Epithelial cell of esophagus (primary cell): ENCODE measurements at places on chromosomes 3 and 15.
A peak's percentile ranks its signal among the peaks of the same experiment; 100 is the strongest.

- no peak for DNase-seq
Measured at GRCh38 chr15:45114076-45114750, at the start of the genes DUOX2 and DUOXA2. Gene DUOX2, minus strand, starts transcription at chr15:45114172. Its CDS starts 761 bp downstream, at chr15:45113411. Gene DUOXA2, plus strand, starts transcription at chr15:45114326. Its CDS starts 280 bp downstream, at chr15:45114606.

- DNase-seq, result no peak
Measured at GRCh38 chr3:19702416-19703078, 231.5 kb downstream of the EFHB start.

- no peak for DNase-seq
Measured at GRCh38 chr15:33852094-33852493, 116.2 kb upstream of the CHRM5 start.

GRCh38 chr3:40054568-40055222 lies 245.3 kb downstream of the MYRIP start:
- no peak for DNase-seq

DNA sequence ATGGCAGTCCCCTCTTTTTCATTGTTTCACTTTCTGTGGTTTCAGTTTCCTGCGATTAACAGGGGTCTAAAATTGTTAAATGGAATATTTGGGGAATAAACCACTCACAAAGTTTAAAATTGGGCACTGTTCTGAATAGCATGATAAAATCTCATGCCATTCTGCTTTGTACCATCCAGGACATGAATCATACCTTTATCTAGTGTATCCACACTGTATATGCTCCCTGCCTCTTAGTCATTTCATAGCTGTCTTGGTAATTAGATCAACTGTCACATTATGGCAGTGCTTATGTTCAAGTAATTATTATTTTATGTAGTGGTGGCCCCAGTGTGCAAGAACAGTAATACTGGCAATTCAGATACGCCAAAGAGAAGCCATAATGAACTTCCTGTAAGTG lies 734.5 kb downstream of the ZPLD1 start:
- peak; percentile 18 for DNase-seq

DNA sequence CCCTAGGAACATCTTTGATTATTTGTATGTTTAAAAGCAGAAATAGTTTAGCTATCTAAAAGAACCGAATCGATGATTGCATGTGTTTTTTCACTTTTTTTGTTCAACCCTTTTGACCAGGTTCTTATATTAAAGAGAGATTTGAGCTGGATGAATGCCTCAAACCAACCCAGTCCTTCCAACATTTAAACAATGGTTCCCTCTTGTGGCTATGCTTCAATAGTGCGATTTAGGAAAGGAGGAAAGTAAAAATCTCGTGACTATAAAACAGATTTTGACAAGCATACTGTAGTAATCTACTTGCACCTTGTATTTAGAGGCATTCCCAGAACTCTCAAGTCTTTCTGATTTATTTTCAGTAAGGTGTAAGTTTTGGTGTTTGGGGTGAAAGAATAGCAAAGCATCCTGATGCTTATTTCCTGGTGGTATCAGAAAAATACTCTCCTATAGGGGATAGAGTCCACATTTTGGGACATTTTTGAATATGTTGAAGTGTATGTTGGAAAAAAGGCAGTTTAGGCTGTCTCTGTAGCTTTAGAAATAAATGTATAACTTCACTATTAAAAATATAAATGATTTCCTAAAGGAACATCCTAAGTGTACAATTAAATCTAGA lies 159.6 kb upstream of the KCNH8 start:
- peak; percentile 36 for DNase-seq

GRCh38 chr15:90845201-90845949 lies 23.0 kb upstream of the FURIN start:
- DNase-seq, result peak; percentile 90

- DNase-seq, result no peak
Measured at GRCh38 chr3:30452446-30452845, 154.0 kb upstream of the TGFBR2 start.

GRCh38 chr3:66031102-66031698 lies 7.5 kb downstream of the MAGI1 start:
- no peak for DNase-seq

GRCh38 chr3:67034371-67034770 lies 36.3 kb downstream of the KBTBD8 start:
- no peak for DNase-seq

- DNase-seq, result no peak
Measured at GRCh38 chr3:113070072-113070640, 79.4 kb downstream of the GTPBP8 start.

- DNase-seq, result peak; percentile 53
Measured at GRCh38 chr15:57146506-57147201, 228.2 kb downstream of the TCF12 start.
